ENCODE measurements at places on chromosomes 5 and 9.
A peak's percentile ranks its signal among the peaks of the same experiment; 100 is the strongest.

DNA sequence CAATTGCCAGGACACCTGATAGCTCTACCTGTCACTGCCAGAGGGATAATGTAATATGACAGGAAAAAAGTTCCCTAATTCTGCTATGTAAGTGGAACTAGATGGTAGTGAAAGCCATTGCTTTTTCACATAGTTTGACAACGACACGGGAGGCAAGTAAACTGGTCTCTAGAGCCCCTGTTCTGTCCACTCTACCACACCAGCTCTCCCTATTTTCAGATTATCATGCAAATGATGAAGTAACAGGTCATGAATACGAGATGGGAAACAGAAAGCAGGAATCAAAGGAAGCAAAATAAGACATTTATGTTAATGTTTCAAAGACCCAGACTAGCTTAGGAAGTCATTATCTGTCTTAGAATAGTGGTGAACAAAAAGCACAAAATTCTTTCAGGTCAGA, 56.2 kb downstream of the TAF11L14 start:
- no peak for DNase-seq

GRCh38 chr9:89795538-89796195, 190.9 kb downstream of the GADD45G start:
- DNase-seq: no peak

DNA sequence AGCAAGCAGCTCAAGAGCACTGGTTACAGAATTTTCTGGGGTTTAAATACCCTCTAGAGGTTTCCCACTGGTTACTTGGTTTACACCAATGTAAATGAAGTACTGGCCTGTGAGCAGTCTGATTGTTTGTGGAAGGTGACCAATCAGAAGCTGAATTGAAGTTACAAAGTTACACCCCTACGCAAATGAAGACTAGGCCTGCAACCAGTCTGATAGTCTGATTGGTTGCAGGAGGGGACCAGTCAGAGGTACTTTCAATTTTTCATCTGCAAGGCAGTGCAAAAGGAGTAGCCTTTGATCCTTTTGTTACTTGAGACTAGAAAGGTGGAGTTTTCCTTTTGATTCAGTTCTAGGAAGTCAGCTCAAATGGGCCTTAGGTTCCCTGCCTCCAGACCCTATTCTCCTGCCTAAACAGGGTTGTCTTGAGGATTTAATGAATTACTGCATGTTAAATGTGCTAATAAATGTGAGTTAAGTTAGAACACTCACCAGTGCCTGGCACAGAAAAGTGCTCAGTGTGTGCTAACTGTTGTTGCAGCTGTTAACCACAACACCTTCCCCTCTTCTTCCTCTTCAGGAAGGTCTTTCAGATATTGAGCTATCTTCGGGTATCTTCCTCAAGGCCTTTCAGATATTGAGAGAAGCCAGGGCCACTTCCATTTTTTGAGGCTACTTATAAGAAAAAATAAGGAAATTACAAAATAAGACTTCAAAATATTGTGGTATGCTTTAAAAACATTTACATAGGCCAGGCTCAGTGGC, 32.1 kb upstream of the CLINT1 start:
- DNase-seq: peak; percentile 13

DNA sequence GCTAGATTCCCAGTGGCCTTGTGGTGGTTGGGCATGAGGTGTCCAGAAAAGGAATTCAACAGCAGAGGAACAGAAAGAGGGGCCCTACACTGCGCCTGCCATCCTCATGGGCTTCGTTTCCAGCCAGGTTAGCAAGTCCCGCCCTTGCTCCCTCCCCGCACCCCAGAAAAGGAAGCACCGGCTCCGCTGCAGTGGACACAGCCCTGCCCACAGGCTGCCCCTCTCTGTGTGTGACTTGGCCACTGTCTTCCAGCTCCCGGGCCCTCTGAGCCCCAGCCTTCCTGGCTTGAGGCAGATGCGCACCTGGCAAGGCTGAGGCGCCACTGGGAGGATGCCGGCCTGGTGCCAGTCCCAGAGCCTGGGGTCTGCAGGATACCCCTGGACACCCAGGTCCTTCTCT, 305.0 kb upstream of the IRX4 start:
- DNase-seq: no peak

- no peak for DNase-seq
These were observed 1.4 kb downstream of the PCDHA13 start for GRCh38 chr5:140883373-140883772.

- DNase-seq: no peak
These were observed 5.7 kb downstream of the ENTPD8 start for GRCh38 chr9:137435381-137435891.

DNA sequence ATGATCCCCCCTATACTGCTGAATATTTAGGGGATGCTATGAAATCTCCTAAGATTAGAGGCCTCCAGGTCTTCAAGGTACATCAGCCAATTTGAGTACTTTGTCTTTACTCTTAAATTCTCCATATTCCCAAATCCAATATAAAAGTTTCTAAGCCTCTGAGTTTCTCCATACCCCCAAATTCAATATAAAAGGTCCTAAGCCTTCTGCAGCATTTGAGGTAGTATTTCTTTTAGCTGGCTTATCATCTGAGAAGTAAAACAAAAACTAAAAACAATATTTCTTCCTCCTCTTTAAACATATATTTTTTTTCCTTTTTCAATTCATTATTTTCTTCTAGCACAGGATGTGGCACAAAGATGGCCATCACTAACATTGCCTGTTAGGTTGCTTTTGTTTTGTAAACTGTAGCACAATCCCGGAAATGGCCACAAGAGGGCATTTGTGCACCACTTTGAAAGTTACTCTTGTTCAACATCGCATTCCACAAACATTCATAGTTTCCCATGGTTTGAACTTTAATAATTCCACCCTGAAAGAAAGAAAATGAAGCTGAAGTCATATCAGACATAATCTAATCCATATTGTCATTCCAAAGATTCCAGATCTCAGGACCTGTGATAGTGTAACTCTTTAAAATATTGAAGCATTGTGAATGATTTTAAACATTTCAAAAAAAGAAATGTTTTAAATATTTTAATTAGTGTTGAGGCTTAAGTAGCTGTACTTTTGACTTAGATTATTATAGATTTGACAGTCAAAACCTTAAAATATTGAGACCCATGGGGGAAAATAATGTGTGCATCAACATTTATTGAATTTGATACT, 21.0 kb upstream of the SCGB3A2 start:
- DNase-seq: peak; percentile 59

DNA sequence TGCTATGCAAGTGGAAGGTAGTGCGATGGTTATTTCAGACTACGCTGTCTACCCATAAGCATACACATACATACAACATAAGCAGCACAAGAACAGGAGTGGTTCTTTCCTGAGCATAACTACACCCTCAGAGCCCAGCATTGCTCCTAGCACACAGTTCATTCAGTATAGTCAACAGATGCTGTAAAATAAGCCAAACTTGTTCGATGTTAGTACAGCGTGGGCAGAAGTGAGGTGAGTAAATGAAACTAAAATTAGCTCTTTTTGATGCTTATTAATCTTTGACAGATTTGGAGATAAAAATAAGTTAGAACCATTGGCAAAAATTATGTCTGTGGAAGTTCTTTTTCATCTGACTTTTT, 47.8 kb downstream of the S1PR3 start:
- DNase-seq: no peak

GRCh38 chr5:92635001-92635461, 946.0 kb downstream of the NR2F1-AS1 start:
- DNase-seq: no peak

GRCh38 chr5:122421374-122422079, 109.5 kb downstream of the SNCAIP start:
- no peak for DNase-seq

DNA sequence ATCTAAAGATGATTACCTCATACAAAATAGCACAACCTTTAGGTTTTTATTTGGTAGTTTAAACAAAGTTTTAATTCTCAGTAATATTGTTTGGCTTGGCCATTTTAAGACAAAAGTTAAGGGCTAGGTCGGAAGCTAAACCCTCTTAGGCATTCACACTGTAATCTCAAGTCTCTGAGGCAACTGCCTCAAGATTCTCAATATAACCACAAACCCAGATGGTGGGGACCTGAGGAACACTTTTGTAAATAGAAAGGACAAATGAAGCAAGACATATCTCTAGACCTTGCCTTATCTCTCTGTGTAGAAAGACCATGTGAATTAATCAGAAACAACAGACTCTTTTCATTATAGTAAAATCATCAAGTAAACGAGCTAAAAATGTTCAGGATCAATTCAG, 500.2 kb upstream of the CDH6 start:
- DNase-seq: no peak

- no peak for DNase-seq
These were observed 27.9 kb upstream of the ALDH1A1 start for GRCh38 chr9:72980600-72981265.

DNA sequence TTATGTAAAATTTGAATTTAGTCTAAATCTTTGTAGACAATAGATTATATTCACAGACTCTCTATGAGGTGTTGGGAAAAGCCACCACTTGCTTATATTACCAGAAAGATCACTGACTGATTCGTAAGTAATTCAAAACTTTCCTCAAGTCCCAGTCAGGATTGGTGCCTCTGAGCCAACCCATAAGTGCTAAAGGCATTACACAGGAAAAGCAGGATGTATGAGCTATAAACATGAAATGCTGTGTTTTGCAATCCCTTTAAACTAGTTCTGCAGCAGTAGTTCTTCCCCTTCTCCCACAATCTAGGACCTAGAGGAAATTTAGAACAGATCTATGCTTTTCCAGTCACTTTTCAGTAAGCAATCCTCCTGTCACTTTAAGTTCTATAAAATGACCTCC, 48.0 kb downstream of the SHLD3 start:
- peak; percentile 76 for DNase-seq

DNA sequence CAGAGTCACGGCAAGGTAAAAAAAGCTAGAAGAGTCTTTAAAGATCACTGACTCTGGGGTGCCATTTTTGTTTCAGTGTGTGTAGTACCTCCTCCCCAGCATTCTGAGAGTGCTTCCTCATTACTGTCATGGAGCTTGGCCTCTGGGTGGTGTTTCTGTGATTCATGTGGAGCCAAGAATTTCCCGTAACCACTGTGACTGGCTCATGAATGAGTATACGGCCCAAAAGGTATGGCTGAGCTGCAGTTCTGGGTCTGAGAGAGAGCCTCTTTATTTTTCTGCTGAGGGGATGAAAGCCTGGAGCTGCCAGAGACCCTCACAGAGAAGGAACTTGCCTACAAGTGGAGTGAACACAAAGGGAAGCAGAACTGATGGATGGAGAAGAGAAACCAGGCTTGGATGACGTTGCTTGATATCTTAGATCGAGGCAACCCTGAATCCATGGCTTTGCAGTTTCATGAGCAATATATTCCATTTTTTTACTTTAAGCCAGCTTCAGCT, 85.6 kb downstream of the PTTG1 start:
- DNase-seq: peak; percentile 54

DNA sequence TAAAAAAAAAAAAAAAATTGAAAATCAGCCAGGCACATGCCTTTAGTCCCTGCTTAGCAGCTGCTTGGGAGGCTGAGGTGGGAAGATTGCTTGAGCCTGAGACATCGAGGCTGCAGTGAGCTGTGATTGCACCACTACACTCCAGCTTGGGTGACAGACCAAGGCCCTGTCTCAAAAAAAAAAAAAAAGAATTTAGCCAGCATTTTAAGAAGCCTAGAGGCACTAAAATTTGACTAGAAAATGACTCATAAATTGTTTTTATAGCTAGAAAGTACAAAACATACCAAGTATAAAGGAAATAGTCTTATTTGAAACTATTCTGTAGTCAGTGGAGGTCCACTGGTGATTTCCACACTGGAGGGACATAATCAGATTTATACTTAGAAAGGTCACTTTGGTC, 17.5 kb downstream of the LRRC70 start:
- DNase-seq: peak; percentile 83

DNA sequence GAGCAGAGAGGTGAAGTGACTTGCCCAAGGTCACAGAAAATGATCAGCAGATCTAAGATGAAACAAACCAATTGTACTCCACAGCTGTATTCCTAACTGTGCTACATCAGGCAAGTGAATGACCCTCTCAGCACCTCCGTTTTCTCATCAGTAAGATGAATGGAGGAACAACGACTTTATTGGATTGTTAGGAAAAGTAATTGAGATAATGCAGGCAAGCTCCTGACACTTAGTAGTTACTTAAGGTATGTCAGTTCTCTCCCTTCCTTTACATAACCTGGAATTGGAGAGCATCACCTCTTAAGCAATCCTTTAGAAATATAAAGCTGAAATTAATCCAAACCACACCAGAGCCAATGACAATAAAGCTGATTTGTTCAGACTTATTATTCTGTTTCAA, 451.2 kb upstream of the CD180 start:
- DNase-seq: no peak

DNA sequence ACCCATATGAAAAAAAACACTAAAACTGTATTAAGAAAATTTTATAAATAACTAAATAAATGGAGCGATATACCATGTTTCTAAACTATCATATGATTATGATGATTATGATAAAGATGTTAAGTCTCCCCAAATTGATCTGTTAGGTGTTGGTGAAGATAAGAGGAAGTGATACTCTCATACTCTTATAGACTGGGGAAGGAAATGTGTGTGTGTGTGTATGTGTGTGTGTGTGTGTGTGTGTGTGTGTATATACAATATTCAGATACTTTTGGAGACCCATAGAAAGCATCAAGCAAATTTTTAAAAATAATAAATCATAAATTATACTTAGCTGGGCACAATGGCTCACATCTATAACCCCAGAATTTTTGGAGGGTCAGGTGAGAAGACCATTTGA, 62.9 kb downstream of the TMEM232 start:
- DNase-seq: no peak

DNA sequence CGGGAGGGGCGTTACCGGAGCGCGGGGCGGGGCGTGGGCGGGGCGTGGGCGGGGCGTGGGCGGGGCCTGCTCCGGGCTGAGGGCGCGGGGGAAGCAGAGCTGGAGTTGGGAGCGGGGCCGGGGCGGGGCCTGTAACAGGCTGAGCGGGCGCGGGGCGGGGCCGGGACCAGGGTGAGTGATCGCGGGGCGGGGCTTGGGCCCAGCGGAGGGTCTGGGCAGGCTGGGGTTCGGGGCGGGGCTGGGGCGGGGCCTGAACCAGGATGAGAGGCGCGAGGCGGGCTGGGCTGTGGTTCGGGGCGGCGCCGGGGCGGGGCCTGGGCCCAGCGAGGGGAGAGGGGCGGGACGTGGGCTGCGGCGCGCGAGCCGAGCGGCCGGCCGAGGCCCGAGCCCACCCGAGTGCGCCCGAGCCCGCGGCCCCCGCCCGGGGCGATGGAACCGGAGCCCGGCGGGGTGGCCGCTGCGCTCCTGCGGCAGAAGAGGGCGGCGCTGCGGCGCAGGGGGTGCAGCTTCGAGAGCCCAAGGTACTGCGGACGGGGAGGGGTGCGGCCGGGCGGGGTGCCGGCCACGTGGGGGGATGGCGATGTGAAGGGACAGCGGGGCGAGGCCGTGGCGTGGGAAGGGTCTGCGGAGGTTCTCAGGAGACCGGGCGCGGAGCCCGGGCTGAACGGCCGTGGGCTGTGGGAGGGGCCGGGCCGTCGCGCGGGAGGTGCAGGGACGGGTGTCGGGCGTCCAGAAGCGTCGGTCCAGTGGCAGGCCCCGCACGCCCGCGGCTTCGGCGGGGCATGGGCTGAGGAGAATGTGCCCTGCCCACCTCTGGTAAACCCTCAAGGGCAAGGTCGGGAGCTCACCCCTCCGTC, 39.5 kb upstream of the GARNL3 start:
- DNase-seq: peak; percentile 91

- peak; percentile 51 for DNase-seq
These were observed 3.8 kb upstream of the NPDC1 start for GRCh38 chr9:137049544-137050449.

All from EH (cell line).